Calu3 (cell line): ENCODE measurements at places on chromosomes 1 and 21. TPM values are rescaled to one million over a fixed set of nuclear protein-coding genes. Genes with fewer than 3 reads are reported as not detected.
A peak's percentile ranks its signal among the peaks of the same experiment; 100 is the strongest.

- DNase-seq: no peak
Observed at GRCh38 chr1:223246476-223247112, 103.5 kb upstream of the TLR5 start.

DNA sequence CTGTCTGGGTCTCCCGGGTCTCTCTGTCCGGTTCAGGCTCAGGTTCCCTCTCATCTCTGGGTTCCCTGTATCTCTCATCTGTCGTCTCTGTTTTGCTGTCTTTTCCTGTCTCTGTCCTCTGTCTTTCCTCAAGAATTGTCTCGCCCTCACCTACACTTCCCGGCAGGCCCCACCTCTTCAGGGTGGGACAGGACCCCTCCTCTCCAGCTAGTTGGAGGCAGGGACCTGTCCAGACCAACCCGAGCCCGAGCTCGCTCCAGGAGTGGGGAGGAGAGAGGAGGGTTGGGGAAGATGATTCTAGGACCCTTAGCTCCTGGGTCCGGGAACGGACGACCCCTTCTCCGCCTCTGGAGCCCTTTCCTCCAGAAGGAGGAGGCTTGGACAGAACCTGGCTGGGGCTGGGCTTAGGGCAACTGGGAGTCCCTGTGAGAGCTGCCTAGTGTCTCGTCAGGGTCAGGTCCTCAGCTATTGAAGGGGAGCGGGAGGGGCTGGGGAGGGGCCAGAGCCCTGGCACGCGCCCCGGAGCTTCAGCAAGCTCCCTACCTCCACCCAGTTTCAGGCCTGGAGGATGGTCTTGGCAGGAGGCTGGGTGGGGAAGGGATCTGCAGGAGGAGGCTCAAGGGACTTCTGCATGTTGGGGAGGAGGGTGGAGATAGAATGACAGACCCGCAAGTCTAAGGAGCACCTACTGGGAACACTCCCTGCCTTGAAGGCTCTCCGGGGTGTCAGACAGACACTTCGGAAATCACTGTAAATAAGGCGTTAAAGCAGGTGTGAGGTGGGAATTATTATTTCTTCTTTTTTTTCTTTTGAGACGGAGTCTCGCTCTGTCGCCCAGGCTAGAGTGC, 26.3 kb upstream of the EPB41 start:
- DNase-seq: no peak

DNA sequence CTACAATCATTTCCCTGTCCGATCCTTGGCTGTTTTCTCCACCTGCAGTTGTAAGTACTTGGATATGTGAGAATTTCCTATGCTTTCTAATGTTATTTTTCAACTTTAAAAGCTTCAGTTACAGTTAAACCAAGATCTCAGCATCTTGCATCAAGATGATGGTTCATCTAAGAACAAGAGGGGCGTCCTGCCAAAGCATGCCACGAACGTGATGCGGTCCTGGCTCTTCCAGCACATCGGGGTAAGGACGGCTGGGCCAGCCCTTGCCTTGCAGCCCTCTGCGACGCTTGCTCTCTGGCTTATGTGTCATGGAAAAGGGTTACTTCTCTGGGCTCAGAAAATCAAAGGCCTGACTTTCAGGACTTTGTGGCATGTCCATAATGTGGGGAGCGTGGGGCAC, 46.8 kb downstream of the PKNOX1 start:
- DNase-seq: no peak

- no peak for DNase-seq
Observed at GRCh38 chr1:4653328-4653660, 1.1 kb upstream of the AJAP1 start.

DNA sequence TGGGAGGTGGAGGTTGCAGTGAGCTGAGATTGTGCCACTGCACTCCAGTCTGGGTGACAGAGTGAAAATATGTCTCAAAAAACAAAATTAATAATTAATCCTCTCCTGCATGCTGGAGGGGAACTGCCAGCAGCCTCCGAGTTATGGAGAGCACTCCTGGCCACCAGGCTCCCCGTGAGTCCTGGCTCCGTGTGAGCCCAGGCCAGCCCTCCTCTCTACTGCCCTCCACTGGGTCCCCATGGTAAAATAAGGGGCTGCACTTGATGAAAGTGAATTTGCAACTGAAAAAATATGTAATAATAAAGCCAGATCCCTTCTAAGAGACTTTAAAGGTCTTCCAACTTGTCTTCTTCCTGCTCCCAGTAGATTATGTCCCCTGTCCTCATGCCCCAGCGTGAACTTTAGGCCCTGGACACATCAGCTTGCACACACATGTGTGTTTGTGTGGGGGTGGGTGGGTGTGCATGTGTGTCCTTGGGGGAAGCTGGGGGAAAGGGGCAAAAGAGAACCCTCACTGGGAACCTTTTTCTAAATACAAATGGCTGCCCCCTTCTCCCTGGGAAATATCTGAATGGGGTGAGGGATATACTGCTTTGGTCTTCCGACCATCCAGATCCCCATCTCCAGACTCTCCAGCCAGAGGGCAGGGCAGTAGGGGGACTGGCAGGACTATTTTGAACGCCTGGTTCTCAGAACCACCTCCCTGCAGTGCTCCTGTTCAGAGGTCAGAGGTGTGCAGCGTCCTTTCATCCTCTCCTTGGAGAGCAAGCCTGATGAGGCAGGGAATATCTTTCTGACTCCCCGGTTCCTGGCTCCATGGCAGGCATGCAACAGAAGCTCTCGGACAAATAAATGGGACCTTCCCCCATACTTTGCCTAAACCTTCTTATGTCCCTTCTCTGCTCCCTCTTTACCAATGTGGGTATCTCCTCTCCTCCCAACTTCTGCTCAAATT, 26.2 kb downstream of the NEK2 start:
- DNase-seq: peak; percentile 87

DNA sequence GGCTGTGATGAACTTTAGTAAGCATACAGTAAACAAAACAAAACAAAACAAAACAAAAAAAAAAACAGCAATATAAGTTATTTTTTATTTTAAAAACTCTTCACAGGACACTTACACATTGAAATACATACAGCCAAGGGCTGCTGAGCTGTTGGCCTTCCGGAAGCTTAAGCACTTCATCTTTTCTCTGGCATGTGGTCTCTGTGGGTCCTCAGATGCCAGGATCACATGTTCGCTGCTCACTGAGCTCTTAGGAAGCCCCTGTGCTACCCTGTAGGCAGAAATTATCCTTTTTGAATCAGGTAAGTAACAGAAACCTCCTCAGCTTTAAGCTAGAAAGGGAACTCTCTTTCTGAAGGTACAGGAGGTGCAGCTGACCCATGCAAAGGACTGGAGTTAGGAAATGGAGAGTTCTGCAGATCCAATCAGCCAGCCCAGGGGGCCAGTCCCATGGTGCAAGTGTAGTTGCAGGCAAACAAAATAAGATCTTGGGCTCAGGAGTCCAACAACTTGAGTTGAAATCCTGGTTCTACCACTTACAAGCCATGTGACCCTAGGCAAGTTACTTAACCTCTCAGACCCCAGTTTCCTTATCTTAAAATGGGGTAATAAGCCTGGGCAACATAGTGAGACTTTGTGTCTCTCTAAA, 22.4 kb upstream of the MED18 start:
- DNase-seq: no peak

DNA sequence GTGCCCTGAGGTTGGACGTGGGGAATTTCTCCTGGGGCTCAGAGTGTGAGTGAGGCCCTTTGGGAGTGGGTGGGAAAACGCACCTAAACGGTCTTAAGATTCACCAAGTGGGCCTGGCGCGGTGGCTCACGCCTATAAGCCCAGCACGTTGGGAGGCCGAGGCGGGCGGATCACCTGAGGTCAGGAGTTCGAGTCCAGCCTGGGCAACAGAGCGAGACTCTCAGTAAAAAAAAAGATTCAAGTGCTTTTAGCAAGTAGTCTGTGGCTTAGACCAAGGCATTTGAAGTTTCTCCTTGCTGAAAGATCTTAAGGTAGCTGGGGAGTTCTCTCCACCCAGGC, 1.4 kb downstream of the RPS8 start:
- DNase-seq: no peak

DNA sequence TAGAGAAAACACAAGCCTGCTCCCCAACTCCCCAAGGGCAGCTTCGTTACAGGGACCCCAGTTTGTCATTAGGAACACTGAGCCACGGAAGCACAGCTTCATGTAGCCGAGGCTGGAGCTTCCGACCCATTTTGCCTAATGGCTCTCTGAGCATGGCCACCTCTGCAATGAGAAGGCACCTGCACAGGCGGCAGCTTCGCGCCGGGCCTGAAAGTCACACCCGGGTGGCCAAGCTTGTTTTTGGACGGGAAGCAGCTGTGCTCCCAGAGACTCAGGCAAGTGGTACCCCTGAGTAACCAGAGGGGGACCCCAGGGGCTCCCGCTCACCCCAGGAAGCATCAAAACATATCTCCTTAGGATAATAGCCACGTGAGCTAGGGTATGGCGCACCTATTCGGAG, 80.9 kb downstream of the SLC66A1 start:
- DNase-seq: no peak

Gene GUCA2B
- not detected in 2 replicates for total RNA-seq
